ENCODE measurements at places on chromosomes 12 and 14.
A peak's percentile ranks its signal among the peaks of the same experiment; 100 is the strongest.

- DNase-seq: no peak
Measured at GRCh38 chr14:72975770-72976169, 49.5 kb downstream of the DCAF4 start.

GRCh38 chr12:20423557-20423956 is 55.2 kb downstream of the PDE3A start:
- DNase-seq: no peak

DNA sequence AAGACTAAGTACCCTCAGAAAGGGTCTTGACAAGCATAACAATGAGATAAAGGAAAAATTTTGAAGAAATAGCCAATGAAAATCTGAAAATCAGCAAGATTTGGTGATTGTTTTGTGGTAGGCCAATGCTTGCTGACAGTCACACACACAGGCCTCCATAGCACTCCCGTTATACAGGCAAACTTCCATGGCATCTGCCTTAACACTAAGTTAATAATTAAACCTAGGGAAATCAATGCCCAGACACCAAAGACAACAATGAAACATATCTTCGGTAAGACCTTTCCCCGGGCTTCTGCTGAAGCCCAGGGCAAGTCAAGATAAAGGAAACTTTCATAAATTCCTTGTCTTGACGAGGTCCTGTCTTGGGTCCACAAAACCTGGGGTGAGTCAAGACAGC is 18.6 kb upstream of the RERGL start:
- DNase-seq: no peak

DNA sequence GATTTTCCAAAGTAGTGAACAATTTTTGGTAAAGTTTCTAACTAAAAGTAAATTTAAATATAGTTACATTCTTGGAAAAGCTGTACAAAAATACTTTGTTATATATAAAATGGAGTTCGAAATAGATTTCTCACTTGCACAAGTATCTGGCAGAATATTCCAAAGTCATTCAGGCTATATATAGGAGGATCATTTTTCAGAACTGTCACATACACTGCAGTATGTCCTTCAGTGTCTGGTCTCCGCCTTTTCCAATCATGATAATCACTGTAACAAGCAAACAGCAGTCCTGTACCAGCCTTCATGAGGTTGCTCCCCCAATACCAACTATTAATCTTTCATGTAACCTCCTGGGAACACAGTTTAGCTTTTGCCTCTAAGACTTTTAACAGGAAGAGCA is 18.6 kb downstream of the TBK1 start:
- no peak for DNase-seq

DNA sequence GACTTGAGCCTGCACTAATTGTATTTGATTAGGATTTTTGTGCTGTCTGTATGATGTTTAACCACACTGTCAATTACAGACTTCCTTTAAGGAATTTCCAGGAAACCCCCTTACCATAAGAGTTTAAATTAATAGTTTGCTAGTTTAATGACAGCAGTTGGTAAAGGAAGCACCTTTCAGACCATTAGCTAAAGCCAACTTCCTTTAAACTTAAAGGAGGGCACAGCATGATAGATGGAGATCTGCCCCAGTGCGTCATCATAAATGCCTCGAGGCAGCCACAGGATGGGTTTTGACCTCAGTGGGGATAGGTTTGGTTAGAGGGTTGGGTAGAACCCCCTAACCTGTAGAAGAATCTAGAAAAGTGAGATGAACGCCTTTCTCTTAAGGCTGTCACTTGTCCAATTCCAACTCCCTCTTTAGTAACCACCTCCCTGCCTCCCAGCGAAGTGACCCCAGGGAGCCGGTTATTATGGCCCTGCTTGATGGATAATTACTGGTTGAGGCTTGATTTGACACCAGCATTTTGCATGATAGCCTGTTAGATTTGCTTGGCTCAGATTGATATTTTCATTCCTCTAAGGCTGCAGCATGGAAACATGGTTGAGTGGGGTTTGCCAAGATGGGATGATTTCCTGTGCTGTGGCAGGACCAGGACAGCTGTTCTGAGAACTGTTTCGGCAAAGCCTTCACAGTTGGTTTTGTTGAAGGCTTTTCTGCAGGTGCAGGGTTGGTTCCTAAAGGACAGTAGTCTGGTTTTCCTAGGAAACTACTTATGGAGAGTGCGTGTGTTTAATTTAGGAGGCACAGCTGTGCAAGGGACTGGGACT is 62.7 kb downstream of the CHST11 start:
- peak; percentile 39 for DNase-seq

DNA sequence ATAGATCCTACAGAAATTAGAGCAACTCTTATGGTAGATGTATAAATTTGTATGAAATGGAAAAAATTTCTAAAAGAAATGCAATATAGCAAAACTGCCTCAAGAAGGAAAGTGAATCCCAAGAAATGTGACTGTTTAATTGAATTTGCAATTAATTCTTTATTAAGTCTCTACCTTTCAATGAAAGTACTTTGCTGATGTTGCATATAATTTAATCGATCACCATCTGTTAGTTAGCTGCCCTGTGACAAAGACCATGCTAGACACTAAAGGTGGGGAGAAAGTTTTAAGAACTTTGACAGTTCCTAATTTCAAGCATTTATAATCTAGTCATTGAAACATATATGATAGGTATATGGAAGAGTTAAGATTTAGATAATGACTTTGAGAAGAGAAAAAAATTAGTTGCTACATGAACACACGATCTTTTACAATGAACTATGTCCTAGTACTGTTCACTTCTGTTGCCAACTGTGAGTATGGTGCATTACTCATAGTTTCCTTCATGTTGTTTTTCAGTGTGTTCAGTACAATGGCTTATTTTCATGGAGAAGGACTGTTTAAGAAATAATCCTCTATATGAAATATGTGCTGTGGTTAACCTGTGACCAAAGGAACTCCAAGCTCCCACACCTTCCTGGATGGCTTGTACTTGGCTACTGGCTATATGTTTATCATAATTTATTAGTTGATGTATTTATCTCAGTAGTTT is 128.4 kb downstream of the METTL25 start:
- DNase-seq: no peak

Data from CD4-positive, alpha-beta T cell treated with Interleukin-4 for 4 hours (primary cell).